ENCODE measurements at places on chromosomes 7 and 10. TPM values are rescaled to one million over a fixed set of nuclear protein-coding genes. Genes with fewer than 3 reads are reported as not detected.

The SH2D4B gene
- total RNA-seq: 0.21 TPM

The SDK1 gene
- 0.03 TPM for total RNA-seq

DNA sequence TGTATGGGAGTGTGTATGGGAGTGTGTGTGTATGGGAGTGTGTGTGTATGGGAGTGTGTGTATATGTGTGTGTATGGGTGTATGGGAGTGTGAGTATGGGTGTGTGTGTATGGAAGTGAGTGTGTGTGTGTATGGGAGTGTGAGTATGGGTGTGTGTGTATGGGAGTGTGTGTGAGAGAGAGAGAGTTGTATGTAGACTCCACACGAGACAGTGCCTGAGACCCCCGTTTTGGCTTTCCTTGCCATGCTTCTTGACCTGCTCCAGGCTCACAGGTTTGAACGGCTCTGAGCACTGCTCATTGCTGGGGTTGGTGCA, 49.7 kb downstream of the COL17A1 start:
- peaks cover 2% of the 10 kb centered on the region for H3K36me3 ChIP-seq
- H3K4me1 ChIP-seq: no peaks in the 10 kb centered on the region
- H3K27ac ChIP-seq: no peak overlapping the region
- no peaks in the 10 kb centered on the region for H3K27me3 ChIP-seq
- H3K4me3 ChIP-seq: no peak overlapping the region
- no peak for DNase-seq

The GPR85 gene
- total RNA-seq: not detected

The PTEN gene
- 91.9 TPM for total RNA-seq

- H3K4me3 ChIP-seq: no peak overlapping the region
- no peak overlapping the region for H3K27ac ChIP-seq
- peaks cover 54% of the 10 kb centered on the region for H3K4me1 ChIP-seq
- H3K36me3 ChIP-seq: peaks cover 3% of the 10 kb centered on the region
- no peak for DNase-seq
These were observed 31.9 kb downstream of the ARL4A start for GRCh38 chr7:12719141-12719919.

DNA sequence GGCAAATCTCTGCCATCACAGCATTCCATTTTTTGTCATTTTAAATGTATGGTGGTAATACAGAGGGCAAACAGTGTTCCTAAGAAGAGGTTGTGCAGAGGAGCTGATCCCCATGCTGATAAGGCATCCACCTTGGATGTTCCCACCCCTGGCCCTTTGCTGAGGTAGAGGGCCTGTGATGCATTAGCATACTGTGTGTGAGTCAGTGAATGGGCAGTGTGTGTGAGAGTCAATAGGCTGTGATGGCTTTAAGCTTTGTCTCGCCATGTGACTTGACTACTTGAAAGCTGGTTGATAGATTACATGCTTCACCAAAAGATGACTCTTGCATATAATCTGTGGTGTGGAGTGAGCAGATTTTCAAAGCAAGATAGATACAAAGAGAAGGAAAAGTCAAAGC, 81.3 kb downstream of the INSYN2A start:
- H3K4me3 ChIP-seq: no peak overlapping the region
- no peaks in the 10 kb centered on the region for H3K4me1 ChIP-seq
- no peaks in the 10 kb centered on the region for H3K27me3 ChIP-seq
- no peak overlapping the region for H3K27ac ChIP-seq
- no peaks in the 10 kb centered on the region for H3K36me3 ChIP-seq

- no peak for DNase-seq
- H3K27ac ChIP-seq: no peak overlapping the region
- no peak overlapping the region for H3K4me3 ChIP-seq
- H3K27me3 ChIP-seq: no peaks in the 10 kb centered on the region
- H3K36me3 ChIP-seq: no peaks in the 10 kb centered on the region
- no peaks in the 10 kb centered on the region for H3K4me1 ChIP-seq
These were observed 171.6 kb downstream of the GALNT17 start for GRCh38 chr7:71303566-71303965.

- H3K27me3 ChIP-seq: no peaks in the 10 kb centered on the region
- H3K36me3 ChIP-seq: no peaks in the 10 kb centered on the region
- no peak overlapping the region for H3K27ac ChIP-seq
- H3K4me1 ChIP-seq: no peaks in the 10 kb centered on the region
- no peak overlapping the region for H3K4me3 ChIP-seq
- no peak for DNase-seq
These were observed 125.3 kb downstream of the SORCS3 start for GRCh38 chr10:104766341-104766740.

DNA sequence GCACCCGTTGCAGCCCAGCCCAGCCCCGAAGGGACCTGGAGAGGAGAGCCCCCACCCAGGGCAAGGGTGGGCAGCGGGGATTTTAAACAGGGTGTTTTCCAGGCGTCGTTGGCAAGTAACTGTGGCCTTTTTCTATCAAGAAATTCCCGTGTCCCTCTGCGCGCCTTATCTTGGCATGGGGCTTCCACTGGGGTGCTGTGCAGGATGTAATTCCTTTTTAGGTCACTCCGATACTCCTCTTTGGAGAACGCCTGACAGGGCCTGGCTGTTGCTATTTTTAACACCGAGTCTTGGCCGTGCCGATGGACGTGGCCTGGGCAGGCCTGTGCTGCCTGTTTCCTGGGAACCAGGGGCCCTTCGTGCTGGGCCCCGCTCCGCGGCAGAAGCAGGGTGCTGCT, 93.8 kb downstream of the INPP5A start:
- H3K4me1 ChIP-seq: peaks cover 18% of the 10 kb centered on the region
- H3K27me3 ChIP-seq: no peaks in the 10 kb centered on the region
- H3K4me3 ChIP-seq: no peak overlapping the region
- no peak overlapping the region for H3K27ac ChIP-seq

The ACSM6 gene
- total RNA-seq: not detected

The EEPD1 gene
- 2.6 TPM for total RNA-seq

DNA sequence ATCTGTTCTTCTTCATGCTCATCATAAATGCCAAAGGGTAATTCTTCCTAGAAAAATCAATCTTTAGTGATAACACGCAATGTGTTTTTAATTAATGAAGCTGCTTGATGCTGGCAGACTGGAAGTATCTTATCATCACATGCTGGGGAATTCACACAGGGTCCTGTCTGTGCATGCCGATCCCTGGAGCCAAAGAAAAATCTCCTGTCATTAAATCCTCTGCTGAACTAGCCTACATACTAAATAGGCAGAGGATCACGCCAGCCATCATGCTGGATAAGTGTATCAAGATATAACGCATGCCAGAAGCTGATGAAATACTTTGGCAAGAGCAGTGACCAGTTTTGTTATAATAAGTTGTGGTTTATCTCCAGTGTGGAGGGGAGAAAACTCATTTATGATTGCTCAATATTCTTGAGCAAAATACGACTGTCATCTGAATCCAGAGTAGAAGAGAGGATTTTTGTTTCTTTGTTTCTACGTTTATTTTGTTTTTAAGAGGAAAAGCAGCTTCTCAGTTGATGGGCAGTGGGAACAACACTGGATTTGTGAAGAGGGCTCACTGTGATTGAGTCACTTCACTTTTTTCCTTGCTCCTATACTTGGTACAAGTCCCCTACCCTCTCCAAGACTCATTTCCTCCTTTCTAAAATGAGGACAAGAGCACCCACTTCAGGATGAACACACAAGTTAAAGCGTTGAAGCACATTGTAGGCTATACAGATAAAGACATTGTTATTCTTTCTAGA, 649.1 kb downstream of the TNS3 start:
- H3K4me3 ChIP-seq: no peak overlapping the region
- no peaks in the 10 kb centered on the region for H3K27me3 ChIP-seq
- no peaks in the 10 kb centered on the region for H3K4me1 ChIP-seq
- no peak for DNase-seq

The CYP3A4 gene
- total RNA-seq: not detected

GRCh38 chr7:98249106-98249505, 2.9 kb downstream of the TECPR1 start:
- no peak for DNase-seq
- no peaks in the 10 kb centered on the region for H3K27me3 ChIP-seq
- peak overlapping the region; percentile 39 for H3K4me3 ChIP-seq
- peak overlapping the region; percentile 98 for H3K27ac ChIP-seq
- peaks cover 50% of the 10 kb centered on the region for H3K4me1 ChIP-seq

The CALD1 gene
- not detected for total RNA-seq

DNA sequence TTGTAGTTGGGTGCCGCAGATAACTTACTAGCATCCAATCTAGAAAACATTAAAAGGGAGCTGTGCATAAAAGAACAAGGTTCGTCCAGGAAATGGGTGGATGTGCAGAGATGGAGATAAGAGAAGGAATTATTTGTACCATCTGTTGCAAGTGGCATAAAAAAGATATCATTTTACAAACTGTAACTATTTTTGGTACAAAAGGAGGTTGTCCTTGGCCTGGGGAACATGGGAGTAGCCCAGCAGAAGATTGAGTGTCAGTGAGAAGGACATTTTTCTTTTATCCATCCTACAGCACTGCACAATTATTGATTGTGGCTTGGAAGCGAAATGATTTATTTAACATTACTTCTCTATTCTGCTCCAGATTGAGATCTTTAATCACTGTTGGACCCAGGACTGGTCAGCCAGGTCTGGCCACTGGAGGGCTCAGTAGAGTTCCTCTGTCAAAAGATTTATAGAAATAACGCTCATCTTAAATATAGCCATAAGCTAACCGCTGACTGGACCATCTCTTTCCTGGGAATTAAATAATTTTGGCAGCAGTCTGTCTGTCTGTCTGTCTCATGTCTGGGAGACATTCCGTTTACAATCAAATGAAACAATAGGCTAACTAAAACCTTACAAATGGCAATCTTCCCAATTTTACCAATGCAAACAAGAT, 254.1 kb downstream of the KIAA1217 start:
- H3K4me1 ChIP-seq: peaks cover 36% of the 10 kb centered on the region
- no peak for DNase-seq
- H3K27me3 ChIP-seq: peaks cover 6% of the 10 kb centered on the region
- H3K4me3 ChIP-seq: no peak overlapping the region
- no peak overlapping the region for H3K27ac ChIP-seq

DNA sequence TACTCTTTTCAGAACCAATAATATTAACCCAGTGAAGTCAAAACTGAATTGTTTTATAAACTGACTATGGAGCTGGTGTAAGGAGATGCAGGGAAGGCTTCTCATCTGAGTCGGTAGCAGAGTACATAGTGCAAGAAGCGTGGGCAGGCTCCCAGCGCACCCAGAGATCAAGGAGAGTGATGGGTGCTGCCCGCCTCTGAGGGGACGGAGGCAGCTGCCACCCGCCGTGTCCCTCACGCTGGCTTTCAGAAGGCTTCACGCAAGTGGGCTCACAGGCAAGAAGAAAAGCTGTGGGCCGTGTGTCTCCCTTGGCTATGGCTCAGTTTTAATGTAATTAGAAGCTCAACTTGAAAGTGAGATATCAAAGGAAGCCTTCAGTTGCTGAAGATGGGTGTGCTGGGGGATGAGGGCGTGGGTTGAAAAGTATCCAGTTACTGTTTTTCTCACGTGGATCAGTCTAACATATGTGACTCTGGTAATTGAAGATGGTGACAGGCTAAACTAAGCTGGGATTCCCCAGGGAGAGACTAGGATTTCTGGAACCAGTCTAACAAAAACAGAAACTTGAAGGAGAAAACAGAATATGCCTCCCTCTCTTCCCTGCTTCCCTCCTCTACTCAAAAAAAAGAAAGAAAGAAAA, 159.9 kb downstream of the MGMT start:
- H3K36me3 ChIP-seq: peaks cover 2% of the 10 kb centered on the region
- H3K4me1 ChIP-seq: peaks cover 9% of the 10 kb centered on the region

DNA sequence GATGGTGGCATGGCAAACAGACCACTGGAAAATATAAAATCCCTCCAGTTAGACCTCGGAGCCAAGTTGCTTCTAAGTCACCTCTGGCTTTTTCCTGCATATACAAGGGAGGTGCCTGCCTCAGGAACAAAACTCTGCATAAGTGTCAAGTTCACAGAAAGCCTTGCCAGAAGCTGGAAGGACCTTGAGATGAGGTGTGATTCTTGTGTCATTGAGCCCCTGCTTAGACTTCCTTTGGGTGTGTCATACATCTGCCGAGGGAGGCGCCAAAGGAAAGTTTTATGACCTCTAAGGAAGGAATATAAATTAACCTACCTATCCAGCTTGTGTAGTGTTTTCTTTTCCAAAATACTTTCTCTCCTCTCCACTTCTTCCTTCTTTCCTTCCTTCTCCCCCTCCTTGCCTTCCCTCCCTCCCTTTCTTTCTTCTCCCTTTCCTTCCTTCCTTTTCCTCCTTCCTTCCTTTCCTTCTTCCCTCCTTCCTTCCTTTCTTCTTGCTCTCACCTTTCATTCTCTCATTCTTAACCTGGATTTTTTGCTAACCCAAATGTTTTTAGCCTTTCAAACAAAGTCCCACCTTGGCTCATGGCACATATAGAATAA, 75.2 kb downstream of the TRIL start:
- H3K27ac ChIP-seq: no peak overlapping the region
- no peaks in the 10 kb centered on the region for H3K4me1 ChIP-seq
- DNase-seq: no peak
- peaks cover 12% of the 10 kb centered on the region for H3K27me3 ChIP-seq

- no peak within 1 kb of the TSS for H3K4me3 ChIP-seq
- H3K27me3 ChIP-seq: peaks cover 30% of the 10 kb centered on the region
- H3K4me1 ChIP-seq: peaks cover 11% of the 10 kb centered on the region
- H3K27ac ChIP-seq: no peak within 1 kb of the TSS
- H3K36me3 ChIP-seq: peaks cover 5% of the 10 kb centered on the region
These were observed at the start of gene CYP26C1 for GRCh38 chr10:93059975-93060886. Gene CYP26C1 (plus strand): TSS chr10:93060798. CDS start chr10:93061264, 466 bp downstream.

- no peaks in the 10 kb centered on the region for H3K27me3 ChIP-seq
- peaks cover 40% of the 10 kb centered on the region for H3K4me1 ChIP-seq
- no peak overlapping the region for H3K4me3 ChIP-seq
- peaks cover 54% of the 10 kb centered on the region for H3K36me3 ChIP-seq
- DNase-seq: no peak
These were observed 44.3 kb downstream of the MDFIC start for GRCh38 chr7:114966156-114966555.

GRCh38 chr7:26397796-26398426, 106.2 kb downstream of the SNX10 start:
- peak; percentile 24 for DNase-seq
- peaks cover 12% of the 10 kb centered on the region for H3K4me1 ChIP-seq
- H3K36me3 ChIP-seq: no peaks in the 10 kb centered on the region
- H3K4me3 ChIP-seq: peak overlapping the region; percentile 62

DNA sequence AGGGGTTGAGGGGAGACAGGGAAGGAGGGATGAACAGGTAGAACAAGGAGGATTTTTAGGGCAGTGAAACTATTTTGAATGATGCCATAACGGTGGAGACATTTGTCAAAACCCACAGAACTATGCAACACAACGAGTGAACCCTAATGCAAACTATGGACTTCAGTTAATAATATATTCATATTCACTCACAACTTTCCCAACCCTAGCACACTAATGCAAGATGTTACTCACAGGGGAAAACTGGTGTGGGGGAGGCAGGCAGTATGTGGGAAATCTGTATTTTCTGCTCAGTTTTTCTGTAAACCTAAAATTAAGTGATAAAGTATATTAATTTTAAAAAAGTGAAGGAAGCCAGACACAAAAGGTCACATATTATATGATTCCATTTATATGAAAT, 17.3 kb downstream of the GNA12 start:
- no peak for DNase-seq
- no peaks in the 10 kb centered on the region for H3K27me3 ChIP-seq
- H3K4me1 ChIP-seq: peaks cover 10% of the 10 kb centered on the region
- no peak overlapping the region for H3K4me3 ChIP-seq
